ENCODE measurements at places on chromosomes 13 and 19. TPM values are rescaled to one million over a fixed set of nuclear protein-coding genes. Genes with fewer than 3 reads are reported as not detected.

SULT2A1 gene
- not detected for total RNA-seq

PALM3 gene
- total RNA-seq, result 1.1 TPM

MISP gene
- total RNA-seq, result 4.4 TPM

CD22 gene
- total RNA-seq, result 8.2 TPM

PTGER1 gene
- 0.45 TPM for total RNA-seq

KLK12 gene
- not detected for total RNA-seq

F10 gene
- total RNA-seq, result not detected

COX7A1 gene
- not detected for total RNA-seq

LAIR1 gene
- not detected for total RNA-seq

NOTCH3 gene
- 4.5 TPM for total RNA-seq

TMPRSS9 gene
- total RNA-seq, result not detected

FBXO17 gene
- total RNA-seq, result 23.3 TPM

NLRP9 gene
- total RNA-seq, result not detected

URAD gene
- not detected for total RNA-seq

PLIN5 gene
- 1.4 TPM for total RNA-seq

ADAMTSL5 gene
- 3.8 TPM for total RNA-seq

ATP8B3 gene
- 1.5 TPM for total RNA-seq

ZNF835 gene
- 0.98 TPM for total RNA-seq

CPT1C gene
- 3.8 TPM for total RNA-seq

MEDAG gene
- not detected for total RNA-seq

ZNF814 gene
- 26.4 TPM for total RNA-seq

EXOC3L2 gene
- total RNA-seq, result 0.72 TPM

BICRA gene
- 3.8 TPM for total RNA-seq

SCEL gene
- 0.64 TPM for total RNA-seq

KLK4 gene
- not detected for total RNA-seq

BRSK1 gene
- total RNA-seq, result 24.6 TPM

NAPSA gene
- not detected for total RNA-seq

LSR gene
- total RNA-seq, result 3.6 TPM

ZNF701 gene
- total RNA-seq, result 5.5 TPM

GAPDHS gene
- not detected for total RNA-seq

SERPINE3 gene
- total RNA-seq, result not detected

TMTC4 gene
- total RNA-seq, result 22.9 TPM

ZNF837 gene
- 6.8 TPM for total RNA-seq

CLEC17A gene
- 0.21 TPM for total RNA-seq

FPR1 gene
- total RNA-seq, result not detected

All from A375 (cell line).